NCI-H460 (cell line): ENCODE measurements at places on chromosomes 2 and 18. TPM values are rescaled to one million over a fixed set of nuclear protein-coding genes. Genes with fewer than 3 reads are reported as not detected.

DNA sequence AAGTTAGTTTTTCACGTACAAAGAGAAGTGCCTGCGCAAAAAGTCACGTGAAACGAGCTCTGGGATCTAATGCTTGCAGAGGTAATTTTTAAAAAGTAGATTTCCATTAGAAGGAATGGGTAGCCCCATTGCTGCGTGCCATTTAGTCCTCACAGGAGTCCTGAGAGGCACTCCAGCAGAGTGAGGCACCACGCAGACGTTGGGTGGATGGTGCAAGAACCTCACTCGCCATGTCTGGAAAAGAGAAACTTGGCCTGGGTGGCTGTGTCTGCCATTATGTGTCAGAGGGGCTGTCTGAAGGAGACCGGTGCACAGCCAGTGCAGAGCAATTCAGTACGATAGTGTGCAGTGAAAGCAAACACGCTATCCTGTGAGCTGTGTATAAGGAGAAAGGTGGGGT, 1.8 kb upstream of the HDAC4 start:
- DNase-seq = no peak

DNA sequence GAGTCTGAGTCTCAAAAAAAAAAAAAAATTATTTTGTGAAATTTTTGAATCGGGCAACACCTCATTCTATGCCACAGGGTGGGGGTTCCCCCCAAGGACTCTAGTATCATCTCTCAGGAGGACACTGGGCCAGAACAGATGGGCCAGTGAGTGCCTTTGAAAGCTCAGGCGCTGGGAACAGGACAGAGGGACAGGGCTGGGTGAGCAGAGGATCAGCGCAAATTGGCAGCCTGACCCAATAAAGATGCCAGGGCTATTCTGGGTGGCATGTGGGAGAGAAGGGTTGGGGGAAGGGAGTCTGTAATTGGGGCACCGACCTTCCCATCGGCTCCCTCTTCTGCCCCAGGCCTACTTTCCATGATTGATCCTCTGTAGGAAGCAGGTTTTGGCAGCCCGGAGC, 44.0 kb downstream of the KIF3C start:
- no peak for DNase-seq

GRCh38 chr2:36577884-36578283, 20.1 kb downstream of the FEZ2 start:
- no peak for DNase-seq

- DNase-seq = no peak
Measured at GRCh38 chr2:133682347-133682746, 114.1 kb upstream of the NCKAP5 start.

The HNRNPA3 gene
- 52.9 and 65.7 TPM in 2 replicates for total RNA-seq

The PSMA8 gene
- total RNA-seq = not detected in 2 replicates
